Subcutaneous preadipocyte (primary cell): ENCODE measurements at places on chromosomes 2 and 18. TPM values are rescaled to one million over a fixed set of nuclear protein-coding genes. Genes with fewer than 3 reads are reported as not detected.

Gene YPEL5
- total RNA-seq: 22.5 and 34.2 TPM in 2 replicates

Gene COL4A4
- under 0.01 TPM in 2 replicates for total RNA-seq

Gene EVA1A
- total RNA-seq: 3.3 and 18.2 TPM in 2 replicates

Gene TBR1
- total RNA-seq: under 0.01 TPM in 2 replicates

Gene RAPH1
- total RNA-seq: 12.5 and 28.2 TPM in 2 replicates

Gene VWC2L
- total RNA-seq: not detected in 2 replicates

Gene CCDC141
- total RNA-seq: under 0.01 TPM in 1 of 2 replicates, not detected in the other

Gene PTGR3
- 16.5 and 18.4 TPM in 2 replicates for total RNA-seq

Gene SPEG
- total RNA-seq: 11.5 and 15.4 TPM in 2 replicates

Gene LTBP1
- 340 and 429 TPM in 2 replicates for total RNA-seq
